ENCODE measurements at places on chromosomes 6 and 20.

- DNase-seq, result peak; percentile 25
Measured at GRCh38 chr6:167934426-167934864, 63.0 kb upstream of the KIF25 start.

- no peak for DNase-seq
Measured at GRCh38 chr20:5524896-5525295, 208.1 kb upstream of the PROKR2 start.

DNA sequence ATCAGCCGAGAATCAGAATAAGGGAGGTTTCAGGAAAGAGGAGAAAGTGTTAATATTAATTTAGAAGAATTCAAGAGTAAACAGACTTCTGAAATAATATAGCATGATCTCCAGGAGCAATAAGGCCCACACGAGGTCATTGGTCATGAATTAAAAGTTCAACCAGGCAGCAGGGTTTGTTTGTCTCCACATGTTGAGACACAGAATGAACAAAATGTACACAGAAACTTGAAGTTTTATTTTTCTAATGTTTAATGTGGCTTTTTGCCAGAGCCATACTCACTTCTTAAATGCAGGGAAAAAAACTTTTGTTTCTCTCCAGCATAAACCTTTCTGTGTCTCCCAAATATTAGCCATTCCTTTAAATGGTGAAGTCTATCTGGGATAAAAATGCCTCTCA lies 504.5 kb downstream of the HDGFL1 start:
- DNase-seq, result no peak

GRCh38 chr20:23446505-23446904 lies 6.2 kb downstream of the CST11 start:
- no peak for DNase-seq

DNA sequence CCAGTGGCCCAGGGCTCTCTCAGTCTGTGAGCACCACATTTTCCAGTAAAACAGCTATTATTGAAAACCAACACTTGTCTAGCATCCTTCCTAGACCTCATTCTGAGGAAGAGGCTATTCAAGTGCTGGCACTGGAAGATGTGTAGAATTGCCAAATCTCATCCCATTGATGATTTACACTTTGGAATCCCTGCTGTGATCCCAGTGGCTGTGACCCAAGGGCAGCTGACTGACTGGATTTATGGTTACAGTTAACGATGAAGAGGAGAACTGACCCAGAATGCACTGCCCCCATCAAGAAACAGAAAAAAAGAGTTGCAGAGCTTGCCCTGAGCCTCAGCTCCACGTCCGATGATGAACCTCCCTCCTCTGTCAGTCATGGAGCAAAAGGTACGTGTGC lies 2.4 kb downstream of the CMTR1 start:
- no peak for DNase-seq

- DNase-seq, result no peak
Measured at GRCh38 chr6:166620478-166621113, 6.5 kb downstream of the RPS6KA2 start.

- DNase-seq, result no peak
Measured at GRCh38 chr6:154071236-154071635, 32.2 kb downstream of the OPRM1 start.

DNA sequence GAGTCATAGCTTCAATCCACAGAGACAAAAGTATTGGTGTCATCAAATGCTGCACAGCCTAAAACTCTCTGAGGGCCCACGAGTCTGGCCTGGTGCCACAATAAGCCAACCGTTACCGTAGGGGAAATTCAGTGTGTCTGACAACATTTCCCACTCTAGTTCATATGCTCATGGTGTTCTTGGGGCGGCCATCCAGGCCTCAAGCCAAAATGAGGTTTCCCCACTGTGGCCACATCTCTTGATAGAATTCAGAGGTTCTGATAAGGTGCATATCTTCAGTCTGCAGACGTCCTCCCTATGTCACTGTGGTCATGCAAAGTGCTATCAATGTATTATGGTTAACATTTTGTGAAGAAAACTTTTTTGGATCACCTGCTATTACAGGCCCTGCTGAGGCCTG lies 627.7 kb downstream of the QKI start:
- no peak for DNase-seq

GRCh38 chr6:29723666-29724588 lies 693 bp downstream of the HLA-F start:
- no peak for DNase-seq

GRCh38 chr20:5481872-5482271 lies 165.1 kb upstream of the PROKR2 start:
- no peak for DNase-seq

- DNase-seq, result no peak
Measured at GRCh38 chr6:134103006-134103405, 50.6 kb upstream of the SLC2A12 start.

- peak; percentile 2 for DNase-seq
Measured at GRCh38 chr20:49482173-49482572, 295 bp downstream of the KCNB1 start.

DNA sequence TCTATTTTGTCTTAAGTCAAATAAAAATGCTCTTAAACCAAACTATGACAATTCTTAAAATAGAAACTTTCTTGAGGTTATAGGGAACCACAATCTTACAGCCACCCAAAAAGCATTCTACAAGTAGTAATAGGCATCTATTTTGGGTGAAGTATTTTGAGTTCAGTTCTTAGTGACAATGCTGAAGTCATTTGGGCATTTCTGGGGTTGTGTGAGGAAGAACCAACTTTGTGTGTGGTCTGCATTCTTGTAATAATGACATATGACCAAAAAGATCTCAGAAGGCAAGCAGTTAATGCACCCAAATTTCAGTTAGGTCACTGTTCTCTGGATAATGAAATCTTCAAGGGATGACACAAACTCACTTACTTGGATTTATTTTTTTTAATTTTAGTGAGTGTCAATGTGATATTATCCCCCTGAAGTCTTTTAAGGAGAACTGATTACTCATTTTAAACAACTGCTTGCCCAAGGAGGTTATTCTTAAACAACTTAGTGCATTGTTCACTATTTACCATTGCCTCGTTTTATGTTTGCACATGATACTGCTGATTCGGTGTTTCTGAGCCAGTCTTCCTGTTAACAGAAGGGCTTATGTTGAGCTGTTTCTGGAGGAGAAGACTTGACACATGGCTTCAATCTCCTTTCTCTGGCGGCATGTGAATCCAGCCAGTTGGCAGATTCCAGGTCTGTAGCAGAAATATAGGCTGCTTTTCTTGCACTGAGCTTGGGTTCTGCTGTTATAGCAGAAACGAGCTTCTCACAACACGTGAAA lies 618.9 kb downstream of the BCKDHB start:
- no peak for DNase-seq

DNA sequence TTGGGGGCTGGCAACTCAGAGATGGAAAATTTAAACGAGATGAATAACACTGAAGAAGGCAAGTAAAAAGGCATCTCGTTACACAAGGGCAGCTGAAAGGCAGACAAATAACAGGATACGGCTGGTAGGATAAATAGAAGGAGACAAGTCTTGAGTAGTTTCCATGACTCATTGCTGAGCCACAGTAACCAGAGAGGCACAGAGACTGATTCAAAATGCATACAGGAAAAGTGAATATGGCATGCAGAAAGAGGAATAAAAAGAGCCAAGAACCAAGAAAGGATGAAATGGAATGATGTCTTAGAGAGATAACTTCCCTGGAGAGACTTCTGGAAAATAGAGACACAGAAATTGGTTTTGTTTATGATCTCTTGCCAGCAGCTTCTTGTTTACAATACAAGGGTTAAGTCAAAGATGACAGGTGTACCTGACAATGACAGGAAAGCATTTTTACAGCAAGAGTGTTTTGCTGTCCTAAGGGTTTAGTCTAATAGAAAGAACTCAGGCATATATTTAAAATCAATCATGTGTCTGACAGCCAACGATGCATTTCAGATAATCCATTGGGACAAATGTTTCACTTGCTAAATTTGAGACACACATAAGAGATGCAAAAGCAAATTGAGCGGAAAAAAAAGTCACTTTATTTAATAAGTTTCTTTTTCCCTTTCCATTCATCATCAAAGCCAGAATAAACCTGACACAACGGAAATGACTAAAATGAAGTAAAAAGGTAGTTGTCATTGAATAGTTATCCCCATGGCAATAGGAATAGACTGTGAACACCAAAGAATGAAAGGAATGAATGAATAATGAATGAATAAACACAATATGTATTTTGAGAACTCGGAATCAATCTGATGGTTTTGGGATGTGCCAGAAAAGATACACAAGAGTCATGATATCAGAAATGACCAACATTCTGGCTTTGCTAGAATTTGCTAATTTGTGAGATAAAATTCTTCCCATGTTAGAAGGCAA lies 68.0 kb upstream of the KCNQ5 start:
- DNase-seq, result no peak

- DNase-seq, result peak; percentile 16
Measured at GRCh38 chr6:151452750-151453427, 963 bp upstream of the RMND1 start.

- no peak for DNase-seq
Measured at GRCh38 chr20:40991181-40991889, 37.3 kb upstream of the TOP1 start.

DNA sequence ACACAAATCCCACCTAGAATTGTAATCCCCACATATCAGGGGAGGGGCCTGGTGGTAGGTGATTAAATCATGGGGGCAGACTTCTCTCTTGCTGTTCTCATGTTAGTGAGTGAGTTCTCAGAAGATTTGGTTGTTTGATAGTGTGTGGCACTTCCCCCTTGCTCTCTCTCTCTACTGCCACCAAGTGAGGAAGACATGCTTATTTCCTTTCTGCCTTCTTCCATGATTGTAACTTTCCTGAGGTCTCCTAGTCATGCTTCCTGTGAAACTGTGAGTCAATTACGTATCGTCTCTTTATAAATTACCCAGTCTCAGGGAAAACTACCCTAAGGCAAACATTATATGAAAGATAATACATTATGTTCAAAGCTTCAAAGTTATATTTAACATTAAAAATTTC lies 1297.5 kb upstream of the CITED2 start:
- no peak for DNase-seq

GRCh38 chr6:19478273-19478672 lies 358.9 kb upstream of the ID4 start:
- no peak for DNase-seq

- no peak for DNase-seq
Measured at GRCh38 chr6:13261464-13261994, 66.8 kb downstream of the TBC1D7 start.

- DNase-seq, result no peak
Measured at GRCh38 chr20:25739615-25740320, 43.1 kb upstream of the ZNF337 start.

- DNase-seq, result no peak
Measured at GRCh38 chr6:39204646-39205244, 24.5 kb downstream of the KCNK5 start.

- no peak for DNase-seq
Measured at GRCh38 chr6:3372184-3372846, 84.5 kb downstream of the SLC22A23 start.

DNA sequence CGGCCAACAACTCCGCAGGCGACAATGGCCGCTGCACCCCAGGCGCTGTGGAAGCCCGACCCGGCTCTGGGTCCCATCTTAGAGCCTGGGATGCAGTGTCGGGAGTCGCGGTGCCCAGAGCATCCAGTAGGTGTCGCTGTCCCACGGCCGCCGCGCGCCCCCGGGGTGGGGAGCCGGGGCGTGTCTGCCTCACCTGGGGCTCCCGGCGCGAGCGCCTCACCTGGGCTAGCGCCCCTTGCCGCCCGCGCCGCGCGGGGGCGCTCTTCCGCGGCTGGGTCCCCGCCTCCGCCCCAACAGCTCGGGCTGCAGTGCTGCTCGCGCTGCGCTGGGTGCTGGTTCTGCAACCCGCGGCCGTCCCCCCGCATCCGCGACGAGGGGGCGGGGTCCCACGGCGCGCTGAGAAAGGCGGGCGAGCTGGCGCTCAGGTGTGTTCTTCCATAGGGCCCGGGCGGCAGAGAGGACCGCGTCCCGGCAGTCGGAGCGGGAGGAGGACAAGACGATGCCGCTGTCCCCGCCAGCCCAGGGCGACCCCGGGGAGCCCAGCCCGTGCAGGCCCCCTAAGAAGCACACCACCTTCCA lies at the start of gene CRYBG1:
TSS of gene CRYBG1 (plus strand) at position 308 of the 579 bp plus-strand sequence. CDS start at position 500, 192 bp downstream.
- peak; percentile 32 for DNase-seq

GRCh38 chr6:111761783-111762312 lies 111.4 kb downstream of the FYN start:
- DNase-seq, result no peak

GRCh38 chr6:166156942-166157341 lies 10.7 kb downstream of the TBXT start:
- no peak for DNase-seq

- no peak for DNase-seq
Measured at GRCh38 chr6:149324428-149324827, 6.9 kb downstream of the TAB2 start.
